ENCODE measurements at places on chromosomes 13 and 19. TPM values are rescaled to one million over a fixed set of nuclear protein-coding genes. Genes with fewer than 3 reads are reported as not detected.

- ATAC-seq: peak; percentile 96
Measured at GRCh38 chr19:12965017-12965811, 4.2 kb upstream of the DAND5 start.

DNA sequence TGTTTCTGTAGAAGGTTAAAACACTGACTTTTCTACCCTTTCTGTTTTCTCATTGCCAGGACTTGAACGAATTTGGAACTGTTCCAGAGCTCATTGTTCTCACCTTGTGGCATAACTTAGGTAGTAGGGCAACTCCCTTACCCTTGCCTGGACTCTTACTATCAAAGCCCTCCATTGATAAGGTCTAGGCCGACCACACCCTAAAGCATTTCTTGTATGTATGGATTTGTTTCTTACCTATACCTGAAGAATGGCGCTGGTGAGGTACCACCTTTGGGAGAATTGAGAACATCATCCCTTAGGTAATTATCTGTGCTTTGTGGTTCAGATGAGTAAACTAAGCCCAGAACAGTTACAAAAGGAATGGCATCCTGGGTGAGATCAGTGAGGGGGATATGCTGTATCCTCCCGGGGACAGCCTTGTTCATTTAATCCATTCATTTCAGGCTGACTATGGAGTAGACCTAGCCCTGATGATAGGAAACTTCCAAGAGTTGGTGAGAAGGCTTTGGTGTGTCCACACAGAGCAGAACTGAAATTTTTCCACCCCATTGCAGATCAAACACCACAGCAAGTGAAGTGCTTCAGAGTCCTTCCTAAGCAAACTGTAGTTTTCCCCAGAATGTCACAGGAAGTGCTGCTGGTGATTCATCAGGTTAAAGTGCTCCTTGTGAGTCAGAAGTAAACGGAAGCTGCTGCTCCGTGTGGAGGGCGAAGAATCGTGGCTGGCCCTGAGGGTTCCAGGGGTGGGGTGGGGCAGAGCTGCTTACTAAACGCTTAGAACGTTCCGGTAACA lies 113.0 kb downstream of the TEX26 start:
- ATAC-seq: peak; percentile 79

DNA sequence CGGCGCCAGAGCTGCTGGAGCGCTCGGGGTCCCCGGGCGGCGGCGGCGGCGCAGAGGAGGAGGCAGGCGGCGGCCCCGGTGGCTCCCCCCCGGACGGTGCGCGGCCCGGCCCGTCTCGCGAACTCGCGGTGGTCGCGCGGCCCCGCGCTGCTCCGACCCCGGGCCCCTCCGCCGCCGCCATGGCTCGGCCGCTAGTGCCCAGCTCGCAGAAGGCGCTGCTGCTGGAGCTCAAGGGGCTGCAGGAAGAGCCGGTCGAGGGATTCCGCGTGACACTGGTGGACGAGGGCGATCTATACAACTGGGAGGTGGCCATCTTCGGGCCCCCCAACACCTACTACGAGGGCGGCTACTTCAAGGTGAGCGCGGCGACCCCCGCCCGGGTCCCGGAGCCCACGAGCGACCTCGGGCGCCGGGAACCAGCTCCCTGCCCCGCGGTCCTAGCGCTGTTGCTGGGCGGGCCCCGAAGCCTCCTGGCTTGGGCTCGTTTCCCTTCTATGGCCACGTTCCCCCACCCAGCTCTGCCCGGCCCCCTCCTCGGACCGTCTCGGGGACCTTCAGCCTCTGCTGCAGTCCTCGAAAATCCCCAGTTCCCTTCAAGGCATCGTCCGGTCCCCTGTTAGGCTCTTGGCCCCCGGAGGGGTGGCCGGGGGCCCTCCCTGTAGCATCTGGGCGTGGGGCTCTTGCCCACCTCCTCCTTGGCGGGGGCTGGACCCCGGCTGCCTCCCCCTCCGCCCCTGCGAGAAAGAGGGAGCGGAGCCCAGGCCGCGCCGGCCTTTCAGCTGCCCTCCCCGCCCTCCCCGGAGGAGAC lies at the start of gene CDC34:
Gene CDC34, plus strand, starts transcription at position 8 of the 808 bp plus-strand sequence. Its CDS starts 172 bp downstream, at position 180.
- peak; percentile 31 for ATAC-seq

- ATAC-seq: no peak
Measured at GRCh38 chr13:94300401-94300800, 179.1 kb downstream of the DCT start.

GRCh38 chr13:41311406-41312175 lies 524 bp downstream of the NAA16 start:
- ATAC-seq: peak; percentile 57

DNA sequence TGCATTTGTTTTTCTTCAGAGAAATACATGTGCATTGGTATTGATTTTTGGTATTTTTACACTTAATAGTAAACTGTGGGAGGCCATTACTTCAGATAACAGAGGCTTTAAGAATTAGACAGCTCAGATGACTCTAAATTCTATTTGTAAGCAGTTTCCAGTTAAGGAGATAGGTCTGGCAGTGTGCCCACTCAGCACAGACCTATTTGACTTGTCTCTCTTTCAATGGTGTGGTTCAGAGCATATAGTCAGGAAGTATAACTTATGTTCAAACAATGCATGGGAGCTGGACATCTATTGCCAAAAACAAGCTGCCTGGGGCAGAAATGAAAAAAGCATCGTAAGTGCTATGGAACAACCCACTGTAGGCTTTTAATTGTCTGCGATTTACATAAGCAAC lies 370.7 kb downstream of the HS6ST3 start:
- ATAC-seq: no peak

- ATAC-seq: no peak
Measured at GRCh38 chr19:40598918-40599307, 2.3 kb upstream of the LTBP4 start.

DNA sequence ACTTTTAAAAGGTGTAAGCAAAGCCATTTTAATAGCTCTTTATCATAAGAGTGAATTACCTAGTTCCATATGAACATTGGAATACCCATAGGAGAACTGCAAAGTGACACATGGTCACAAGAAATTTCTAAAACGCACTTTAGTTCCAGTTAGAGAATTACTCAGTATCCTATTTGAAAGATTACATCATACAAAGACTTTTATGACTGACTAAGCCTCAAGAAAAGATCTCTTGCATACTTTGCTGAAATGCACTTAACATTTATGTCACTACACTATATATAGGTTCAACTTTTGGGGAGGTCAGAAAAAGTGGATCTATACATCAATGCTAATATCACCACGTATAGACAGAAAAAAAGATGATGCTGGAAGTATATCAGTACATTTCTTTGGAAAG lies 7.1 kb downstream of the PCDH9 start:
- ATAC-seq: no peak

DNA sequence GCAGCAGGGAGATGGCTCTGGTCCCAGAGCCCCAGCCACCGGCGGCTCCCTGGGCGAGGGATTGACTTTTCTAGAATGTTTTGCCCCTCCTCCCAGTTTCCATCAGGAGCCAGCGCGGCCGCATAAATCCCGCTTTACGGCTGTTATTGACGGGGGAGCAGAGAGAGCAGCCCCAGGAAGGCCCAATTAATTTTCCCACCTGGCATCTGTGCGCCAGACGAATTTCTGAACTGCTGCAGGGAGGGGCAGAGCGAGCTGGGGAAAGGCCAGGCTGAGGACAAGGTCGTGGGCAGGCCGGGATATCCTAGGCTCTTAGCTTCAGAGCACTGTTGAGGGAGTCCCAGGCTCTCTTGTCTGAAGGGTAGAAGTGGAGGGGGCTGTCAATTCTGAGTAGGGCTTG lies 24.7 kb downstream of the ZNRF4 start:
- ATAC-seq: no peak

DNA sequence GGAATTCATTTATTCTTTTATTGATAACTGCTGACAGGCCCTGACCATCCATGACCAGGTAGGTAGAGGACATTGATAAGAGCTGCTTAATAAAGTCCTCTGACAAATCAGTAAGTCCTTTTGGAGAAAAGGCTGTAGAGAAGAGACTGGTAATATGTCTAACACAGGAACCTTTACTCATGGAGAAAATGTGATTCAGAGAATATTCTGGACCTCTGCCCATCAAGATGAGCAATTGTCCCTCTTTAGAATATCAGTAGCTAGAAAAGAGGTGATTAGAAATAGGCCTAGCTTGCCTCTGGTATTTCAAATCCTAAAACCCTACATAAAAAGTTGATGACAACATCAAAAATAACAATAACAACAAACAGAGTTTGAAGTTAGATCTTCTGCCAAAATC lies 642.3 kb downstream of the TBC1D4 start:
- ATAC-seq: no peak

DNA sequence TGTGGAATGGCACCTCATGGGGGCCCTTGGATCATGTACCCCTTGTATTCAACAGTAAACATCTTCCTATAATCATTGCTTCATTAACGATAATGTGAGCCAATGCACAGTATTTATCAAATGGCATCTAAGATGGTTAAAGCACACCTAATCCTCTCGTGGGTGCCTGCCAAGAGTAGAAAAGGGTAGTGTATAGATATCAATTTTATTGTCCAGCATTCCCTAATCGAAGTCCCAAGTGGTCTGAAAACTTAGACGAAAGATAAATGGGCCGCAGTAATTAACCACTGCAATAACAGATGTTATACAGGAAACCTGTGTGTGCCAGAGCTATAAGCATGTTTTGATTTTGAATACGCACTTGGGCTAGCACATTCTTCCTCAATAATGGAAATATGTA lies 667 bp upstream of the MBNL2 start:
- ATAC-seq: no peak

DNA sequence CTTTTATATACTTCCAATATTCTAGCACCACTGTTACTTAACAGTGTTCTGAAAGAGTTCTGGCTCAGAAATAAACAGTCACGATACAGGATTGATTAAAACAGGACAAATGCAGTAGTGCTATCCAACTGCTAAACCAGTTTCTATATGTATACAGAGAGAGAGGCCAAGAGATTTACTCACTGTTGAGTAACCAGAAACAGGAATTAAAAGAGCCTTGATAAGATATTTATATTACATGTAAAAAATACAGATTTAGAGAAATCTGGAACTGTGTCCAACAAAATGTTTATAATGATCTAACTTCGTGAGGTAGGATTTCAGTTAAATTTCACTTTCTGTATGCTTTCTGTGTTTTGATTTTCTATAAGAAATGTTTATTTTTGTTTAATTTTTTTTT lies 116.6 kb downstream of the CDK8 start:
- ATAC-seq: no peak

DNA sequence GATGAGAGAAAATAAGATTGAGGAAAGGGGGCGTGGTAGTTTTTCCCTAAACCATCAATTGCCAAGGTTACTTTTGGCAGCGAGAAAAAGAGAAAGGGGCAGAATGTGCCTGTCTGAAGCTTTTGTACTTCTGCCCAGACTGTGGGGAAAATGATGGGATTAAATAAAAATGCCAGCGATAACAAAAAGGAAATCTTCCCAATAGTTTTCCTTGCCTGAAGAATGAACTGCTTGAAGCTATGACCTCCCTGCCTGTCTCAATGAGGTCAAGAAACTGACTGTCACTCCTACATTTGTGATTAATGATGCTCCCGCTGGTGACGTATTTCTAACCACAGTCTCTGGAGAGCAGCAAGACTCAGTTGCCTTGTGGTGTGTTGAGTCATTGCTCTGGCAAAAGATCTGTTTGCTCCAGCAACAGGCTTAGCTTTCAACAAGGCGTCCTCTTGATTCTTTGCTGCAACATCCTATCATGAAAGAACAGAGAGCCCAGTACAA lies 1051.5 kb downstream of the DIAPH3 start:
- ATAC-seq: no peak

GRCh38 chr19:46821512-46822409 lies 28.9 kb downstream of the AP2S1 start:
- ATAC-seq: peak; percentile 78

DNA sequence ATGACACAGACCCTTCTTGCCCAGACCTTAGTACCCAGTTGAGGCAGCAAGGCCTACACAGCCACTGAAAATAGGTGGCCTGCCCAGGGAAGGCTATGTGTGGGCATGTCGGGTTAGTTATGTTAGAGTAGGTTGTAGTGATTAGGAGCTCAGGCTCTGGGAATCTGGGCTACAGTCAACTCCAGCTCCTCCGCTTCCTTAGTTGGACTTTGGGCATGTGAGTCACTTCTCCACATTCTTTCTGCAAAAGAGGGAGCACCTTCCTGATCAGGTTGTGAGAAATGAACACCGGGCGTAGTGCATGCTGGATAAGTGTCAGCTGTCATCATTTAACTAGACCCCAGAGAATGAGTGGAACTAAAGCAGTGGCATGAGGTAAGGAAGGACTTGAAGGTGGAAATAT lies 64.8 kb downstream of the ARHGAP35 start:
- ATAC-seq: peak; percentile 61

- no peak for ATAC-seq
Measured at GRCh38 chr13:24202215-24202614, 41.7 kb downstream of the SPATA13 start.

DNA sequence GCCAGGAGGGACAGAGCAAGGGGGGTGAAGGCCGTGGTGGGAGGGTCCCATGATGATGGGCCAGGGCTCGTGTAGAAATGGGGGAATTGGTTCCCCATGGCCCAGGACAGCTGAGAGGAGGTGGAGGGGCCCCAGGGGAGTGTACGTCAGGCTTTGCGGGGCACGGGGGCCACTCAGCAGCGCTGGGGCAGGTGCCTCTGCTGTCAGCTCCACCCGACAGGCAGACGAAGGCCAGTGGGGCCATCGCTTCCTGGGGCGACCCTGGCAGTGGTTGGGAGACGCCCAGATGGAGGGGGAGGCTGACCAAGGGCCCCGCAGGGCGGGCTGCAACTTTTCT lies 1.9 kb upstream of the TEKTIP1 start:
- no peak for ATAC-seq

DNA sequence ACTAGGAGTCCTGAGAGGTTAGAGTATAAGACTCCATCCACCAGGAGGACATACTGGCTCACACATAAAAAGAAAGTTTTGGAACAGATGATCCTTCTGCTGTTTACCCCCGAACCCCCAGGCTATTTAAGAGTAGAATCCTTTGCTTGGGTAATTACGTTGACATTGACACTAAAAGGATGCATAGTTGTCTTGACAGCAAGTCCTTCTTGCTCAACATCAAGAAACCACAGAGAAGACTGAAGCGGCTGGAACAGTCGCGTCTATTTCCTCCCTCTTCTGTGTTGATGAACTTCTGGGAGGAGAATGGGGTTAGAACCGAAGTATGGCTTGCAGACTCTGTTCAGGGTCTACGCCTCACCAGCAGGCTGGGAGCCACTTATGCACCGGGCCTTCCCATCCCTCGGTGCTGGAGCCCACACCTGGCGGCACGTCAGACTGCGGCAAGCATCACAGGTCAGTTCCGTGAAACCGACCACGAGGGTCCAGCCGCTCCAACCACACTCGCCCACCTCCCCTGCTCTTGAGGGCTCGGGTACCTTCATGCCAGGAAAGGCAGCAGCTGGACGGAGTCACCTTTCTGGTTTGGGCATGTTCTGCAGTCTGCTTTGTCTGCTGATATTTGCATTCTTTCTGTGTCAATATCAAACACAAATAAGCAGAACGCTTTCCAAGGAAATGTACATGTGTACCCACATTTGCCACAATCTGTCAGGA lies 42.4 kb upstream of the RANBP3 start:
- no peak for ATAC-seq

The ZNF681 gene
- 2.3 TPM for total RNA-seq

The UNC13A gene
- total RNA-seq: 0.45 TPM

The TMEM59L gene
- 0.48 TPM for total RNA-seq

The VMAC gene
- 4.4 TPM for total RNA-seq

The EPS8L1 gene
- 1.4 TPM for total RNA-seq

The ZNF534 gene
- total RNA-seq: not detected

The MEDAG gene
- 0.21 TPM for total RNA-seq

Data from activated T-helper 17 cell treated with anti-CD3 and anti-CD28 coated beads, Interleukin-2, amount 50 U/mL, for 72 hours (primary cell).